ENCODE measurements at places on chromosomes 4 and X. TPM values are rescaled to one million over a fixed set of nuclear protein-coding genes. Genes with fewer than 3 reads are reported as not detected.

DNA sequence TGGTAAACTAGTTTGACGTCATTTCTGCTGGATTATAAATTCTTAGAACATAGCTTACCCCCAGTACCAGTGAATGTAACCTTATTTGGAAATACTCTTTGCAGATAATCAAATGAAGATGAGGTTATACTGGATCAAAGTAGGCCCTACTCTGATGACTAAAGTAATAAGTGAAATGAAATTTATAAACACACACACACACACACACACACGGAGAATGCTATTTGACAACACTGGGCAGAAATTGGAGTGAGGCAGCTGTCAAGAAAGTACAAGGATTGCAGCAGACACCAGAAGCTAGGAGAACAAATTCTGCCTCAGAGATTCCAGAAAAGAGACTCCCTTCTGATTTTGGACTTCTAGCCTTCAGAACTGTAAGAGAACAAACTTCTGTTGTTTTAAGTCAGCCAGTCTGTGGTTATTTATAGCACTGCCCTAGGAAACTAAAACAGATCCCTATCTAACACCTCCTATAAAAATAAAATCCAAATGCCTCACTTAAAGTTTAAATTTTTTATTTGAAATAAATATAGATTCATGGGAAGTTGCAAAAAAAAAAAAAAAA is 448.6 kb downstream of the PCDH18 start:
- no peak for ATAC-seq

DNA sequence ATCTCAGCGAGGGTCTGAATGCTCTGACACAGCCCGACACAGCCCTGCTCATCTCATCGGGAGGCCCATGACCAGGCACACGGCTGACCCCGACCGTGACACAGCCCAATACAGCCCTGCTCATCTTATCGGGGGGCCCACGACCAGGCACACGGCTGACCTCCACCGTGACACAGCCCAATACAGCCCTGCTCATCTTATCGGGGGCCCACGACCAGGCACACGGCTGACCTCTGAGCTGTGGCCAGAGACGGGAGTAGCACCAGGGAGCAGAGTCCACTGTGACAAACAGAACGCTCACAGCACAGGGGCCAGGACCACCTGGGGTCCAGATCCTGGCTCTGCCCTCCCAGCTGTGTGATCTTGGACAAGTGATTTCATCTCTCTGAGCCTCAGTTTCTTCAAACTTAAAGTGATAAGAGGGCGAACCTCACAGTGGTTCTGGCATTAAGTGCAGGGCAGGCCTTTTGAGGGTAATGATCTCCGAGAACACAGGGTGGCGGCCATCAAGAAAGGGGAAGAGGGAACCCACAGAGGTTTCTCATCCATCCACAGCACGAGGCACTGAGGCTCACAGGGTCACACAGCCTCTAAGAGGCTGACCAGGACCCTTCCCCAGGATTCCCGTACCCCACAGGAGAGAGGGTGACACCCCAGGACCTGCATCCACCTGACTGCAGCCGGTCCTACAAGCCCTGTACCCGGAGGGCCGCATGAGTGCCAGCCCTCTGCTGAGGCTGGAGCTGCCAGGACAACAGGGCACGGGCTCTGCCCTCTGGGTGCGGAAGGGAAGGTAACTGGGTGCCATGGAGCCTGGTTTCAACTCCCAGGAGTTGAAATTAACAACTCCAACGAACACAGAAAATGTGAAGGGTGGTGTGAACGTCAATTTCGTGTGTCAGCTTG is 60.1 kb downstream of the WFS1 start:
- ATAC-seq = no peak

- ATAC-seq = no peak
Observed at GRCh38 chrX:31679861-31680260, 608.0 kb upstream of the FTHL17 start.

DNA sequence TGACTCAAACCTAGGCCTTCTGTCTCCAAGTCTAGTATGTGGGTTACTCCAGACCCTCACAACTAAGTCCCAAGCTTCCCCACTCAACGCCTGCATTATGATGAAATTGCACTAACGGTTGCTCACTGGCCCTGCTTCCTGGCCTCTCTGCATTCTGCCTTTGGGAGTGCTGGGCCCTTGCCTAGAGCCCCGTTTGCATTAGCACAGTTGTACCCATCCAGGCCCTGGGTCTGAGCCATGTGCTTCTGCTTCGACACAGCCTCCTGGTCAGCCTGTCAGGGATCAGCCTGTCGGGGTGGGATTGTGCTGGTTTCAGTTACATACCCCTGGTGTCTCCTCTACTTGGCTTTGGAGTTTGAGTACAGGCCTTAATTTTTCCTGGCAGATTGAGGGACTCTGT is 58.4 kb downstream of the DCUN1D4 start:
- ATAC-seq = no peak

GRCh38 chrX:108224218-108224617 is 132.6 kb downstream of the ATG4A start:
- ATAC-seq = no peak

GRCh38 chr4:143202824-143203223 is 18.1 kb downstream of the USP38 start:
- ATAC-seq = no peak

- no peak for ATAC-seq
Observed at GRCh38 chr4:37322122-37322521, 77.6 kb downstream of the NWD2 start.

GRCh38 chr4:155659176-155659575 is 7.5 kb upstream of the GUCY1A1 start:
- peak; percentile 71 for ATAC-seq

DNA sequence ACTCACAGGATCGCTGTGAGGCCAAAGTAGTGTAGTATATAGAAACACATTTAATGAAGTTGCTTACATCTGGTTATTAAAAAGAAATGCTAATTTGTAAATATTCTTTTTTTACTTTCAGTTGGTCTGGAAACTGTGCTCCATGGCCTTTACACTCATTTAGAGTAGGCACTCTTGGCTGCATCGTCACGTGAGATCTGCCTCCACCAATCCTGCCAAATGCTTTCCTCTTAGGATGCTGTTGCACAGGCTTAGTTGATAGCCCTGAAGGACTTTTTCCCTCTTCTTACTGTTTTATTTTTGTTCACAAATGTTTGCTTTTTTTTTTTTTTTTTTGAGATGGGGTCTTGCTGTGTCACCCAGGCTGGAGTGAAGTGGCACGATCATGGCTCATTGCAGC is 6.3 kb downstream of the CPE start:
- no peak for ATAC-seq

DNA sequence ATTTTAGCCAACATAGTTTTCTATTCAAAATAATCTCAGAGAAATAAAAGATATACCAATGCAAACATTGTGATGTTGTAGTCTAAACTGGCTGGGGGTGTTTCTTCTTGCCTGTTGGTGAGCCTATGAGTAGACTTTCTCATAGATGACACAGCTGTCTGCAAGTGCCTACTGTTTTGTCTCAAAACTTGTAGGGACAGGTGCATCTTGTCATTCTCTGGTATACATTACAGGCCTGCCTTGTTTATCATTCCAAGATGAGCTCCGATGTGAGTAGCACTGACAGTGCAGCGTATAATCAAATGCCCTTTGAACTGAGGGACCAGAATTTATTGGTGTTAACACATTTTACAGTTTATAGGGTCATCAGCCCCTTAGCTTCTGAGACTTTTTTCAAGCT is 353.8 kb downstream of the PRDM5 start:
- ATAC-seq = no peak

DNA sequence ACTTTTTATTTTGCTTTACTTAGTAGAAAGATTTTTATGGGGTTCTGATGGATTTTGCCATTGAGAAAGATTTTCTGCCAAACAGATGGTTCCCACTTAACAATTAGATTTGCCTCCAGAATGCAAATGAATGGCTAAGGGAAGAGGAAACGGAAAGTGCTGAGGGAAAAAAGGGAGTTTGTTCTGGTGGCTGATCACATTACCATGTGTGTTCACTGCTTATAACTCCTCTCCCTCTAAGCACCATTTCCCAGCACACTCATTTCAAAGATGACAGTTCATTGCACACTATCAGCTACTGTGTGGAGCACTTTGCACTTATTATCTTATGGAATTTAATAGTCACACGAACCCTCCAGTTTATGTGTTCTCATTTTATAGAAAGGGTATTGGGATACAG is 68.0 kb upstream of the GRID2 start:
- ATAC-seq = no peak

DNA sequence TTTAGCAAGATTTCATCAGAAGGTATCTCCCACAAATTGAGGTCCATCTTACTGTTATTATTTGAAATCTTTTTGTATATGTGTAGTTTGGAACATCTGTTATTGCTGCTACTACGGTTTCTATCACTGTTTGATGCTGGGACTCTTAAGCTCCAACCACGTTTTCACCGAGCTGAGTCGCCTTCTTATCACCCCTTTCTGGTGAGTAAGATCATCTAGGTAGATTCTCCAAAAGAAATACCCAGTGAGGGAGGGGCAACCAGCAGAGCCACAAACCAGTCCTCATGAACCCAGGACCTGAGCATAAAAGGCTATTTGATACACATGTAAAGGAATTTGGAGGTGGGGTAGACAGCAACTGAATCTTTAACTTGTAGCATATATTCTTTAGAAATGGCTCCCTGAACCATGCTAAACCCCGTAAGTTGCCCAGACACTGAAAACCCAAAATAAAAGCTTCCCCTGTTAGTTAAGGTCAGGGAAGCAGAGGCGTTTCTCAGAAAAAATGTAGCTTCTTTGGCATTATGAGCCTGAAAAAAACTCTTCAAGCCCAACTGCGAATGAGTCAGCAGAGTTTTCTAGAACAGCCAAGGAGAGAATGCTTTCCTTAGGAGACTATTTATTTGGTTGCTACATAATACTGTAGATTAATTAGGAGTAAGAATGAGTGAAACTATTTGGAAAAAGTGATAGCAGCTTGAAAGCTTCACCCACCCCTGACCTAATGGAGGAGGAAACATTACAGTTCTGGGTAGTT is 53.8 kb upstream of the ATXN3L start:
- ATAC-seq = peak; percentile 66

DNA sequence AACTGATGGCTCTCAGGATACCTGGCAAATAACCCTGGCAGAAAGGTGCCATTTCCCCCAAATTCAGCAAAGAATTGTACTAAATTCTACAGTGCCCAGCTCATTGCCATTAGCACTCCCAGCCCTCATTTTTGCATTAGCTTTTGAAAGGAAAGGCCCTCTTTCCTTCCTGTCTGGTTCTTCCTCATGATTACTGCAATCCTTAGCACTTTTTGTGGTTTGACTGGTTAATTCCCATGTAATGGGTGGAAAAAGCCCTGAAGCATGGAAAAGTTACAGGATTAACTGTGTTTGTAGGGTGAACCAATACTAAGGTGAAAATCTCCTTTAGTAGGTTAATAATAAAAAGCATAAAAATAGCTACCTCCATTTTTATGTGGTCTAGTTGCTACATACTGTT is 139.5 kb downstream of the NPNT start:
- ATAC-seq = no peak

DNA sequence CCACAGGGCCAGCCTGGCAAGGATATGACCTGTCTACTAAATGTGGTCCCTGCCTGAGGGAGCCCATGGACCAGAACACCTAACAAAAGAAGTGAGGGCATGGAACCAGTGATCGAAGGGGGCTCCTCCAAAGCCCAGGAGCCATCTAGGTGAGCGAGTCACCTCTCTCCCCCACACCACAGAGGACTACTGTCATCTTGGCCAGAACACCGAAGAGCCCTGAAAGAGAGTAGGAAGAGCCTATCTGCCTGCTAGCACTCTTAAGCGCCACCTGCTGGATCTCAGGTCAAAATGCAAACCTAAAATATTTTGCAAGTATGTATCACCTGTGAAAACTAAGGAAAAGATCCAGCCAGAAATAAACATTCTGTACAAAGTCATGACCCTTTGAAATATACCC is 137.9 kb upstream of the ZXDB start:
- no peak for ATAC-seq

GRCh38 chr4:184167576-184167975 is 50.1 kb downstream of the ENPP6 start:
- no peak for ATAC-seq

GRCh38 chrX:134661295-134661694 is 3.0 kb upstream of the PLAC1 start:
- ATAC-seq = no peak

DNA sequence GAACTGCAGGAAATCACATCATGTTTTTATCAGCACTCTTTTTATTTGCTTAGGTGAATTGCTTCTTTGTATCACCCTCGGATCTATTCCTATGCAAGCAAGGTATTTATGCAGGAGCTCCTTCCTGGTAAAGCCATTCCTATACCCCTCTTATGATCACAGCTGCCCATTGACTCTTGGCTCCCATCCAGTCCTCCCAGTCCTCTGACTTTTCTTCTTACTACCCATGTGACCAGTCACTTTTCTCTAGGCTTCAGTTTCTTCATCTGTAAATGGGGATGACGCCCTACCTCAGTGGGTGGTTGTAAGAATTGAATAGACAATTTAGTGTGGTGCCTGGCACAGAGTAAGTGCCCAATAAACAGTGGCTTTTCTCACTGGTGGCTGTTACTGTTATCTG is 144.9 kb downstream of the FHIP1A start:
- ATAC-seq = no peak

GRCh38 chr4:38493066-38493465 is 170.9 kb upstream of the KLF3 start:
- ATAC-seq = no peak

DNA sequence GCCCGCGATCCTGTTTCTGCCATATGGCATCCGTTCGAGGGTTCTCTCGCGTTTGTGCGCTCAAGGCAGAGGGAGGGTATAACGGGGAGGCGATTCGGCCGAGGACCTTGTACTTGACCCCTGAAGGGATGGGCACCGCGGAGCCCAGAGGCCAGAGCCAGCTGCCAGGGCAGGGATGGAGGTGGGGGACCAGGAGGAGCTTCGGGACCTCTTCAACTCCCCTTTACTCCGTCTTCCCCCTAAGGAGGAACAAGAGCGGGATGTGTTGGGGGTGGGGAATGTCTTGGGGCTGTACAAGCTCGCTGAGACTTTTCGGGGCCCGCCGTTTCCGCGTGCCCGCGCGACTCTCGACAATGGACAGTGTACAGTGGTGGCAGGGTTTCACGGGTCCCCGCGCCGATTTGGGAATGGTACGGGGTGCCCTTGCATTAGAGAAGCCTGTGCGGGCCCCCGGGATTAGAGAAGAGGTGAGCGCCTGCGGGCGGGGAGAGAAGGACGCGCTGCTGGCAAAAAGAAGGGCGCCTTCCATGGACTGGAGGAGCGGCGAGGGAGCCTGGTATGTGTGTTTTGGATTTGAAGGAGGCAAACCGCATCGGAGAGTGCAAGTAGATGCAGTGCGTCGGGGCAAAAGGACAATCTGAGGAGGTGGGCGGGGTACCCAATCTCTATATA is 760 bp downstream of the UGT8 start:
- peak; percentile 28 for ATAC-seq

DNA sequence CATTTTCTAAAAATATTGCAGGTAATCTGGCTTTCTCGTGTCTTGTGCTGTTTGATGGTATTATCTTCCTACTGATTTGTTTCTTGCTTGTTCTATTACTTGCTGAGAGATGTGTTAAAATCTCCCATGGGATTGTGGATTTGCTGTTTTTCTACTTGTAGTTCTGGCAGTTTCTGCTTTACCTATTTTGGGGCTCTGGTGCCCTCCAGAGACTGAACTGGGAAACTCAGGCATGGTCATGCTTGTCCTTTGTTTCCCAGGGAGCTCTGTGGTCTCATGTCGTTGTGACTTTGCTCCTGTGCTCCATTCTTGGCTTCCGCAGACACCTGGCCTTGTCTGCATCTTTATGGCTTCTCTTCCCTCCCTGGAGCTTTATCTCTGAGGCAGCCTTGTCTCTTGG is 39.5 kb downstream of the NSD2 start:
- no peak for ATAC-seq

The TRIM61 gene
- not detected for total RNA-seq

The MYL5 gene
- total RNA-seq = 4.7 TPM

The TREX2 gene
- 0.62 TPM for total RNA-seq

The CT45A2 gene
- not detected for total RNA-seq

The FGFR3 gene
- 1.5 TPM for total RNA-seq

The NUP62CL gene
- total RNA-seq = 0.27 TPM

The UGT2A1 gene
- not detected for total RNA-seq

The CPEB2 gene
- total RNA-seq = 34.4 TPM

The TNIP3 gene
- total RNA-seq = 0.81 TPM

Data from gastroesophageal sphincter (tissue), 4 donors.